ENCODE measurements at places on chromosomes 1 and 21.

GRCh38 chr1:51170342-51170741 lies 65.7 kb upstream of the RNF11 start:
- no peak for DNase-seq

GRCh38 chr1:193293726-193294125 lies 107.3 kb upstream of the B3GALT2 start:
- DNase-seq = no peak

- no peak for DNase-seq
Observed at GRCh38 chr21:43958364-43959158, 53.5 kb upstream of the TRAPPC10 start.

DNA sequence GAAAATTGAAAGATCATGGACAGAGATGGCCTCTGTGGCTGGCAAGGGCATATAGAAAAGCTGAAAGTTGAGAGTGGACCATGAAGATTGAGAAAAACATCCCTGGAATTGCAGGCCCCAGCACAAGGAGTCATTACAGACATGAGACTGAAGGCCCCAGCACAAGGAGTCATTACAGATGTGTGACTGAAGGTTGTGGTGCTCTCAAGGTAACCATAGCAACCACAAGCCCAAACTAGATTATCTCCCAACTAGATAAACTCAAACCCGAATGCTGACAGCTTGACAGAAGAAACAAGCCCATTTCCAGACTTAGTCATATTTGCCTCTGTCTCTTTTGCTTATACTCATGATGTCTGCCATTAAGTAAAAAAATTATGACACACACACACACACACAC lies 1252.1 kb upstream of the ADGRL4 start:
- no peak for DNase-seq

- no peak for DNase-seq
Observed at GRCh38 chr1:70528590-70529333, 117.7 kb downstream of the CTH start.

GRCh38 chr1:15027515-15027986 lies 126.0 kb upstream of the TMEM51 start:
- no peak for DNase-seq

DNA sequence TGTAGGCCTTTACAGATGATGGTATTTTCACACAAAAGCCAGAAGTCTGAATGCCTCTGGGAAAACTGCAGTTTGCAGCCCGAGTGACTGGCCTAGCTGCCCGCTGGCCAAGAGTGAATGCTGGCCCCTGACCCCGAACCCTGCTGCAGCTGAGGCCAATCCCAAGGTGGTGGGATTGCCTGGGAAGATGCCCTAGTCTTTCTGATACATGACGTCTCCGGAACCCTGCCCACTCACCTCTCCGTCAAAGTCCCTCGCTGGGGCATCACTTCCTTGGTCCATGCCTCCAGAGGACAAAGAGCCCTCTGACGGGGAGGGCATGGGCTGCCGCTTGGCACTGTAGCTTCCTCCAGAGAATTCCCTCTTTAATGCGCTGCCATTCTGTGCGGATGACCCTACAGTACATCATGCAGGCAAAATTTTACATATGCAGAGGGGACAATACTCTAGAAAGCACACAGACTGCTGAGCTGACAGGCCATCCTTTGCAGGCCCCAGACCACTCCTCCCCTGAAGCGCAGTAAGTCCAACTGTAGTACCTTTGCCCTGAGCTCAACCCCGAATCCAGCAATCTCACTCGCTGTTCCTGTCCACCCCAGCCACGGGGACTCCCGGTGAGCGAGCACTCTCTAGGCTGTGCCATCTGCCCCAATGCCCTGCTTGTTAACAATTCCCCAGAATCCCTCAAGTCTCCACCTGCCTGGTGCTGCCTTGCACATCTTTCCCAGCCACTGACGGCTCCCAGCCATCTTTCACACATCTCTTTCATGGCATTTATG lies 54.7 kb downstream of the COQ8A start:
- DNase-seq = no peak

DNA sequence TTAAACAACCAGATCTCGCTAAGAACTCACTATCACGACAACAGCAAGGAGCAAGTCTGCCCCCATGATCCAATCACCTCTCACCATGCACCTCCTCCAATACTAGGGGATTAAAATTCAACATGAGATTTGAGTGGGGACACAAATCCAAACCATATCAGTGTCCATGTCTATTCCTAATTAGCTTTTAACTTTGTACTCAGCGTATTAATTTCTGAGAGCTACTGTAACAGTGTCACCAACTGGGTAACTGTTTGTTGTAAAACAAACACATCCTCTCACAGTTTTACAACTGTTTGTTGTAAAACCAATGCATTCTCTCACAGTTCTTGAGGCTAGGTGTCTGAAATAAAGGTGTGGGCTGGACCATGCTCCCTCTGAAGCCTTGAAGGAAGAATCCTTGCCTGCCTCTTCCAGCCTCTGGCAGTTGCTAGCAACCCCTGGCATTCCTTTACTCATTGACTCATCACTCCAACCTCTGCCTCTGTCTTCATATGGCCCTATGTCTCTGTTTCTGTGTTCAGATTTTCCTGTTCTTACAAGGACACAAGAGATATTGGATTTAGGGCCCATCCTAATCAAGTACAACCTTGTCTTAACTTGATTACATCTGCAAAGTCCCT lies 121.2 kb downstream of the LTN1 start:
- DNase-seq = no peak

- no peak for DNase-seq
Observed at GRCh38 chr1:17229379-17229778, 19.5 kb upstream of the PADI3 start.

GRCh38 chr1:171515741-171516140 lies 30.4 kb downstream of the PRRC2C start:
- DNase-seq = no peak

- DNase-seq = no peak
Observed at GRCh38 chr1:201708085-201708512, 120.9 kb upstream of the IPO9 start.

- no peak for DNase-seq
Observed at GRCh38 chr1:51283979-51284378, 46.4 kb downstream of the TTC39A start.

DNA sequence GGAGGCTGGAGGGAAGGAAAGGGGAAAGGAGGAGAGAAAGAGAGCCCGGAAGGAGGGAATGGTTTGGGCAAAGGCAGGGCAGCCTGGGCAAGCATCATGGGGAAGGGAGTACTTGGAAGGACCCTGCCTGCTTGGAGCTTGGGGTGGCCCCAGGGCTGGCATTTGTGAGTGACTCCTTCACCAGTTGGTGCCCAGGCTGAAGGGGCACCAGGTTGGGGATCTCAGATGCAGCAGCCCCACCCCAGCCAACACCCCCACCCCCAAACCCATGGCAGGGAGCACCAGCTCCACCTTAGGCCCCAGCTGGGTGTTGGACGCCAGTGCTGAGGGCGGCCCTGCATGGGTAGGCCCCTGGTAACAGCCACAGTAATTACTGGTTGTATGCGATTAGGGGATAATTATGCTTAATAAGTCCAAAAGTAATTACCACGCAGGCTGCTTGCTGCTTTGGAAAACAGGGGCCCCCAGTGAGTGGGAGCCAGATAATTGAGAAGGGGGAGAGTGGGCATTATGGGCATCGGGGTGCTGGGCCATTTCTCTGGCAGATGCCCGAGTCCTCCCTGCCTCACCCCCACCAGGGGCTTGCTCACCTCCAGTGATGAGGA lies 78.3 kb downstream of the VWA5B1 start:
- no peak for DNase-seq

DNA sequence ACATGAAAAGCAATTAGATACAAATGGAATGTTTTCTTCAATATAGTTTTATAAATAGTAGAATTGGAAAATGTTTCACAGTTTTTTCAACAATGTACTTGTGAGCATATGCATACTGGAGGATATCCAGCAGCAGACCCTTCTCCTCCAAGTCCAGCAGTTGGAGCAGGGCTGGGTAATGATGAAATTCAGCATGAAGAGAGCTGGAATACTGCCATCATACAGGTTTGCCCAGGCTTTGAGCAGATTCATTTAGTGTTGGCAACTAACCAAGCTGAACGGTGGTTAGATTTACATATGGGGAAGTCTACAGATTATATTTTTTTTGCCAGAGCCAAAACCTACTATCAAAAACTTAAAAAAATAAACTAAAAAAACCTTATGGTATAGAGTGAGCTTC lies 38.3 kb downstream of the WDR3 start:
- no peak for DNase-seq

- no peak for DNase-seq
Observed at GRCh38 chr1:172883387-172883791, 167.4 kb downstream of the TNFSF18 start.

DNA sequence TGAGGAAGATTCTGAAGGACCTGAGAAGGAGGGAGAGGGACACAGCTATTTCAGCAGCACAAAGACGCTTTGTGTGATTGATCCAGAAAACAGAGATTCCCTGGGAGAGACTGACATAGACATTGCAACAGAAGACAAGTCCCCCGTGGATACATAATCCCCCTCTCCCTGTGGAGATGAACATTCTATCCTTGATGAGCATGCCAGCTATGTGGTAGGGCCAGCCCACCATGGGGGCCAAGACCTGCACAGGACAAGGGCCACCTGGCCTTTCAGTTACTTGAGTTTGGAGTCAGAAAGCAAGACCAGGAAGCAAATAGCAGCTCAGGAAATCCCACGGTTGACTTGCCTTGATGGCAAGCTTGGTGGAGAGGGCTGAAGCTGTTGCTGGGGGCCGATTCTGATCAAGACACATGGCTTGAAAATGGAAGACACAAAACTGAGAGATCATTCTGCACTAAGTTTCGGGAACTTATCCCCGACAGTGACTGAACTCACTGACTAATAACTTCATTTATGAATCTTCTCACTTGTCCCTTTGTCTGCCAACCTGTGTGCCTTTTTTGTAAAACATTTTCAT lies 161.3 kb upstream of the SGIP1 start:
- DNase-seq = no peak

DNA sequence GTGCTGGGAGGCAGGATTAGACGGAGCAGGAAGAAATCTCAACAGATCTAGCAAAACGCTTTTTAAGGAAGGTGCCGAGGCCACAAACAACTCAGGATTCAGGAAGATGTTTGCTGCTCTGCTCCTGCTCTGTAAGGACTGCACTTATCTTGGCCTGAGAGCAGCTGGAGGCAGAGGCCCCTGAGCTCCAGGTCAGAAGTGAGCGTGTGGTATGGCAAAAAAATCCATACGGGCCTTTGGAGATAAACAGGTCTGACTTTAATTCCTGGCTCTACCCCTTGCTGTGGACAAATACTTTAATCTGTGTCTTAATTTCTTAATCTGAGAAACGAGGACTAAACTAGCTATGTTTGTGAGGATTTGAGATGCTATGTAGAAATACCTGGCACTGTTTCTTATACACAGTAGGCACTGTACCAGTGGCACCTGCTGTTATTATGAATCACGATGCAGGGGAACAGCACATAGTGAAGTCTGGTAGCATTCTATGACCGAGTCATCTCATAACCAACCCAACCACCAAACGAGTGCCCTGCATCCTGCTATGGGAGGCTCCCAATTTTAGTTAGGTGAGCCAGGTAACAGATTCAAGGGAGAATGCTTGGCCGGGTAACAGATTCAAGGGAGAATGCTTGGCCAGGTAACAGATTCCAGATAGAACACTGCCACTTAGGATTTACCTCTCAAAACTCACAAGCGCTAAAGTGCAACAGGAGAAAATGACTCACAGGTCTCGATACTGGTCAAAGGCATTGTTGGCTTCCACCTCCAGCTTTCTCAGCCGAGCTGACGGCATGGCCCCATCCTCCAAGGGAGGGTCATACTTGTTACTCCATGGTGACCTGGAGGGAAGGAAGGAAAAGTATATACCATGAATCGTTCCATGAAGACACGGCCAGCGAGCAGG lies 65.9 kb downstream of the SLC66A1 start:
- no peak for DNase-seq

DNA sequence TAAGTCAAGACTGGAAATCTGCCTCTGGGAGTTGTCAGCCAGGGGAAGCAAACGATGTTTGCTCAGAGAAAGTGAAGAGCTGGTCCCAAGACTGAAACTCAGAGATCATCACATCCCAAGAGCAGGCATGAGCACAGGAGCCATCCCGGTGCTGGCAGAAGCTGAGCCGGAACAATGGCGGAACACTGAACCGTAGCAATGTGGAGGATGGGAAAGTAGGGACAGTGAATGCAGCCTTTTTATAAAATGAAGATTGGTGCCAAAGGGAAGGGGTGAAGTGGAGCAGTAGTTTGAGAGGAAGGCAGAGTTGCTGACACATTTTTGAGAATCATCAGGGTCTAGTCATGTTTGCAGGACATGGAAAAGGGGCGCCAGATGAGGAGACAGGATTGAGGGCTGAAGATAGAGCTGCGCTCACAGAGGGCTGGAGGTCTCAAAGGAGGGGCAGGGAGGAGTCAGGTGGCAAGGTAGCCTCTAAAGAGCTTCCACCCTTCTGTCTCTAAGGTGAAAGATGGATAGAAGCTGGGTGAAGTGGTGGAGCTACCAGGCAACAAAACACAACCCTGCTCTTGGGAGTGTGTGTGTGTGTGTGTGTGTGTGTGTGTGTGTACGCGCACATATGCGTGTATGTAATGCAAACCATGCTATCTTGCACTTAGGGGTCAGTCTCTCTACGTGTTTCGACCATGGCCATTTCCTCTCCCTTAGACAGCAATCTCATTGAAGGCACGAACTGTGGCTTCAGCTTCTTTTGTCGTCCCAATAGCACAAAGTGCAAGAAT lies 94.3 kb upstream of the IRF2BP2 start:
- DNase-seq = no peak

DNA sequence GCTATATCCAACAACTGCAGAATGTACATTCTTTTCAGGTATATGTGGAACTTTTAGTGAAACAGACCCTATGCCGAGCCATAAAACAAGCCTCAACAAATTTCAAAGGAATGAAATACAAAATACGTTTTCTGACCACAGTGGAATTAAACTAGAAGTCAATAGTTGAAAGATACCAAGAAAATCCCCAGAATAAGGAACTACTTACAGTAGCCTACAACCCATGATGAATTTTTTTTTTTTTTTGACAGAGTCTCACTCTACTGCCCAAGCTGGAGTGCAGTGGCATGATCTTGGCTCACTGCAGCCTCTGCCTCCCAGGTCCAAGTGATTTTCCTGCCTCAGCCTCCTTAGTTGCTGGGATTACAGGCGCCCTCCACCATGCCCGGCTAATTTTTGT lies 83.4 kb downstream of the RUNX3 start:
- no peak for DNase-seq

Data from stimulated activated CD8-positive, alpha-beta memory T cell treated with anti-CD3 and anti-CD28 coated beads, Interleukin-2, amount 100 ng/mL, for 1 hour (primary cell).